ENCODE measurements at places on chromosomes 16 and 17.

GRCh38 chr16:7268182-7268581 lies 64.5 kb upstream of the RBFOX1 start:
- DNase-seq = peak; percentile 71

GRCh38 chr16:88560714-88561484 lies 9.3 kb upstream of the ZC3H18 start:
- DNase-seq = no peak

GRCh38 chr17:65434878-65435277 lies 126.6 kb downstream of the AXIN2 start:
- DNase-seq = no peak

DNA sequence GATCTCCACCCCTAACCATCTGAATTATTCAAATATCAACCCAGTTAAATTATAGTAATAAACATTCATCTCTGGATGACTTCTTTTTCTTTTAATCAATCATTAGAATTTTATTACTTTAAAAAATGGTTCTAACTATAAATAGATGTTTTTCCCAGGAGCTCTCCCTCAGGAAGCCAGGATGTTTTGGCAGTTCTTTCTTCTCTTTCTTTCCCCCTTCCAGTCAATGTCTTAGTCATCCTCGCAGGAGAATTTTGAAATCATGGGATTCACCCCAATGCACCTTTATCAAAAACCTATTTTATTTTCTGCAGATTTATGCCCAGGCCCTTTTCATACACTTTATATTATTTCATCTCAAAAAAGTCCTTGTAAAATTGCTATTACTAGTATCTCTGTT lies 711.6 kb downstream of the CDH11 start:
- no peak for DNase-seq

DNA sequence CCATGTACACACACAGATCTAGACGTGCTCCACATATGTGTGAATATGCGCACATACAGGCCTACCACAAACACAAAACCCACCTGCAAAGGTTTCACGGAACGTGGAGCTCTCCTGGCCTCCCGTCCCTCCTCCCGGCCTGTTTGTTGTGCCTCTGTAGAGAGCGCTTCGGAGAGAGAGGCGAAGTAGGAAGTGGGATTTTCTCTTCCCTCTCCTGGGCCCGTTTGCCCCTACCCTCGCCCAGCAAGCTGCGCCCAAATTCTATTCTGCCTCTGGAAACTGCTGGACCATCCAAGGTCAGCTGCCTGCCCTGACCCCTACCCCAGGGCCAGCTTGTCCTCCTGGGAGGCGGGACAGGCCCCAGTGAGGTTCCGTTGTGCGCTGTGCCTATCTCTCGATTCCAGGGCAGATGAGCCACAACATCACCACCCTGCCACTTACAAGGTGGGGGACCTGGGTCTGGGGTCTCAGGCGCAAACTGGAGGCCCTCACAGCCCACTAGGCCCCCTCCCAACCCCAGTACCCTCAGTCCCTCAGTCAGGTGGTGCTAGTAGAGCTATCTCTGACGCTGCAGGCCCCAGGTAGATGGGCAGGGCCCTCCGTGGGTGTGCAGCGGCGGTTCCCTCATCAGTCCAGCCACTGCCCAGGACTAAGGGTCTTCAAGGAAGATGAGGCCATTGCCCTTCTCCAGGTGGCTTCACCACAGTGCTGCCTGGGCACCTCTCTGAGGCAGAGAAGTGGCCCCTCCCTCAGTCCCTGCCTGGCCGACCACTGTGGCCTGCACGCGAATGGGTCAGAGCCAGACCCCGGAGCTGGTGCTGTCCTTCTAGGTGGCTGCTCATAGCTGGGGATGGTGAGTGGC lies 54.2 kb downstream of the BEAN1 start:
- no peak for DNase-seq

DNA sequence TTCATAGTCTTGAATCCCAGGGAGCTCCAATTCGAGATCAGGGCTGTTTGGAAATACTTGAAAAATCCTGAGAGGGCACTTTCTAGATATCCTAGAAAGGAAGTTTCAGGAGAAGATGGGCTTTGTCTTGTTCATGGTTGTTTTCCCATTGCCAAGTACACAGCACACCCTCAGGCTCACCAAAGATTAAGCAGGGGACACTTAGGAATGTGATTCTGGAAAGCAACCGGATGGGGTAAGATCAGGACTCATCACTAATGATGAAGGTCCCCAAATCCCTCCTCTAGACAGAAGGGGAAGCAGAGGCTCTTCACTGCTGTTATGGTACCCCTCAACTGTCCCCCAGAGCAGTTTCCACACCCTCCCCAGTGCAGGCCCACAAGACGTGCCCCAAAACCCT lies 40.7 kb downstream of the VAC14 start:
- no peak for DNase-seq

DNA sequence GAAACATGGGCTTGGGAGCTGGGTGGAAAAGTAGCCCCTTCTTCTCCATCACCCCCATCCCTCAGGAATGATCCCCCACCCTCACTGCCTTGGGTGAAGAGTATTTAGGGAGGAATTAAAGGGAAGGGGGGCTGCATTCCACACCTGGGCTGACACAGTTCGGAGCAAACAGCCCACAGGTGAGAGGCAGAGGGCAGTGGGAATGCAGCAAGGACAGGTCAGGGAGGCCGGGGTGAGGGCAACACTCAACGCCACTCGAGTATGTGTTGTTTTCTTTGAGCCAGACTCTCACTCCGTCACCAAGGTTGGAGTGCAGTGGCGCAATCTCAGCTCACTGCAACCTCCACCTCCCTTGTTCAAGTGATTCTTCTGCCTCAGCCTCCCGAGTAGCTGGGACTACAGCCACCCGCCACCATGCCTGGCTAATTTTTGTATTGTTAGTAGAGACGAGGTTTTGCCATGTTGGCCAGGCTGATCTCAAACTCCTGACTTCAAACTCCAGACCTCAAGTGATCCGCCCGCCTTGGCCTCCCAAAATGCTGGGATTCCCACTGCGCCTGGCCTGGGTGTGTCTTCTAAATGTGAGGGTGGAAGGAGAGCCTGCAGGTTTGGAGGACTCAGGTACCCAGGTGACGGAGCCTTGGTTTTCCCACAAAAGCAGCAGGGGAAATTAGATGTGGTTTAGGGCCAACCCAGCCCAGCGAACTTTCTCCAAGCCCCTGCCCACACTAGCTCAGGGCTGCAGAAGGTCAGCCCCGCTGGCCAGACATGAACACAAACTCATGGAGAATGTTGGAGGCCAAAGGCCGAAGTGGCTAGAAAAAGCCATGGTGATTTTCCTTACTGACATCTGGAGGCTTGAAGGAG lies 21.2 kb upstream of the ITGA3 start:
- no peak for DNase-seq

GRCh38 chr16:78743556-78743955 lies 644.1 kb downstream of the WWOX start:
- no peak for DNase-seq

DNA sequence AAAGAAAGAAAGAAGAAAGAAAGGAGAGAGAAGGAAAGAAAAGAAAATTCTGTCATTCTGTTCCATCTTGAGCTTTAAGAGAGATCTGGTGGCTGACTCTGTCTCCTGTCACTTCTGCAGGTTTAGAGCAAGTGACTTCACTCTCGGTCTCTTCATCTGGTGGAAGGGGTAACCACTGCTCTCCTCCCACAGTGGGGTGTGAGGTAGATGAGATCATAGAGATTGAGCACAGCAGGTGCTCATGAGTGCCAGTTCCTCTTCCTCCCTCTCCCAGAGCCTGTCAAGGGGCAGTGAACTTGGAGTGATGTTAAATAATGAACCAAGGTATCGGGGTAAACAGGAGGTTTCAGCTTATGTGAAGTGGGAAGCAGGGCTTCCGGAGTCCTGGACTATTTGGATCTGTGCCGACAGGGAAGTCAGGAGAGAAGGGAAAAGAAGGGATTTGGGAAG lies 47.7 kb downstream of the BEAN1 start:
- no peak for DNase-seq

DNA sequence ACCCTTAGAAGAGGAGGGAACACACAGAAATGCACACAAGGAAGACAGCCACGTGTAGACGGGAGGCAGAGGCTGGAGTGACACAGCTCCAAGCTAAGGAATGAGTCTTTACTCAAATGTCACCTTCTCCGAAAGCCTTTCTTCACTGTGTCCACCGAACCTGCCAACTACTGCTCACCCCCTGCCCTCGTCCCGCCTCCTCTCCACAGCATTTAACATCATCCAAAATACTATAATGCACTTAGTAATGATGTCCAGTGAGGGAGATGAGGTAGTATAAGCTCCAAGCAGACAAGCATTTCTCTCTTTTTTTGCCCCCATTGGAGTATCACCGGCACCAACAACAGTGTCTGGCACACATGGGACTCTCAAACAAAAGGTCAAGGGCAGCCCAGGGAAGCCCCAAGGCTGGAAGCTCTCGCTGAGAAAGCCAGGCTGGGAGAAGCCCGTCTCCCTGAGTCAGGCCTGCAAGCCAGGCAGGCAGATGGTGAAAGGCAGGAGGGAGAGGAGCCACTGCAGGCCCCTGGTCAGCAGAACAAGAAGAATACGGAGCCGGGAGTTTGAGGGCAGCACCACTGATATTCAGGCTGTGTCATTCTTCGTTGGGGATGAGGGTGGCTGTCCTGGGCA lies 25.9 kb downstream of the ZFHX3 start:
- no peak for DNase-seq

DNA sequence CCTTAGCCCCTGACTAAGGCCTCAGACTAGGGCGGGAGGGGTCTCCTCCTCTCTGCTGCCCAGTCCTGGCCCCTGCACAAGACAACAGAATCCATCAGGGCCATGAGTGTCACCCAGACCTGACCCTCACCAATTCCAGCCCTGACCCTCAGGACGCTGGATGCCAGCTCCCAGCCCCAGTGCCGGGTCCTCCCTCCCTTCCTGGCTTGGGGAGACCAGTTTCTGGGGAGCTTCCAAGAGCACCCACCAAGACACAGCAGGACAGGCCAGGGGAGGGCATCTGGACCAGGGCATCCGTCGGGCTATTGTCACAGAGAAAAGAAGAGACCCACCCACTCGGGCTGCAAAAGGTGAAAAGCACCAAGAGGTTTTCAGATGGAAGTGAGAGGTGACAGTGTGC lies 12.7 kb downstream of the CES3 start:
- no peak for DNase-seq

GRCh38 chr16:23692190-23692837 lies 13.6 kb downstream of the PLK1 start:
- no peak for DNase-seq

GRCh38 chr16:79261481-79261940 lies 339.0 kb downstream of the MAF start:
- peak; percentile 59 for DNase-seq

DNA sequence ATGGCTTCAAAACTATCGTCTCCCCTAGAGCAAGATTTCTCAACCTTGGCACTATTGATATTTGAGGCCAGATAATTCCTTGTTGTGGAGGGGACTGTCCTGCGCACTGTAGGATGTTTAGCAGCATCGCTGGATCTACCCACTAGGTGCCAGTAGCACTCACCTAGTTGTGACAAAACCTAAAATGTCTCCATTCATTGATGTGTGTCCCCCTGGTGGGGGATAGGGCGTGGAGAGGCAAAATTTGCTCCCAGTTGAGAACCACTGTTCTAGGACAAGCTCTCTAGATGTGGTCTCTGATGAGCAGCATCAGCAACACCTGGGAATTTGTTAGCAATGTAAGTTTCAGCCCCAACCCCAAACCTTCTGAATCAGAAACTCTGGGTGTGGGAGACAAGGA lies 259.0 kb downstream of the XYLT1 start:
- peak; percentile 18 for DNase-seq

- DNase-seq = no peak
These were observed 225.5 kb downstream of the STX8 start for GRCh38 chr17:9350080-9350479.

- DNase-seq = no peak
These were observed 31.2 kb downstream of the SREBF1 start for GRCh38 chr17:17805575-17805974.

DNA sequence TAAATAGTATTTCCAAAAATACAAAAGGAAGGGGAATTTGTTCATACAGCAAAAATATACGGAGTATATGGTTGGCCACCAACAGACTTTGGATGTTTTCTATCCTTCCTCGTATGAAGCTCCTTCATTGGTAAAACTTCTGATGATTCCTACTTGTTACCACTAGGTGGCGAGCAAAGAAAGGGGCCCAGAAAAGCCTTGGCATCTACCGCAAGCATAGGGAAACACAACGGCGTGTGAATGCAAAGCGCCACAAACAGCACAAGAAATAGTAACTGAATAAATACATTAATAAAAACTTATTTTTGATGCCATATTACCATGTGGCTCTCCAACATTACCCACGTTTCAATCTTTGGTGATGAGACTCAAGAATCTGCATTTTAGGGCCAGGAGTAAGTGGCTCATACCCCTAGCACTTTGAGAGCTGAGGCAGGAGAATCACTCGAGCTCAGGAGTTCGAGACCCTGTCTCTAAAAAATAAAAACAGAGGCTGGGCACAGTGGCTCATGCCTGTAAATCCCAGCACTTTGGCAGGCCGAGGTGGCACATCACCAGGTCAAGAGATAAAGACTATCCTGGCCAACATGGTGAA lies 34.5 kb downstream of the YWHAE start:
- peak; percentile 90 for DNase-seq

DNA sequence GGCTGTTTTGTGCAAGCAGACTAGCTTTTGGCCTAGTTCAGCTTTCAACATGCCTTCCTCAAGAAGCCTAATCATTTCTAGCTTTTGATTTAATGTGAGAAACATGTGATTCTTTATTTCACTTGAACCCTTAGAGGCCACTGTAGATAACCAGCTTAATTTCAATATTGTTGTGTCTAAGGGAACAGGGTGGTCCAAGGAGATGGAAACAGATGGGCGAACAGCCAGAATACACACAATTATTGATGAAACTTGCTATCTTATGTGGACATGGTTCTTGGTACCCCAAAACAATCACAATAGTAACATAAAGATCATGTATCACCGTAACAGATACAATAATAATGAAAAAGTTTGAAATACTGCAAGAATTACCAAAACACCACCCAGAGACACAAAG lies 4.8 kb downstream of the NPRL3 start:
- DNase-seq = no peak

DNA sequence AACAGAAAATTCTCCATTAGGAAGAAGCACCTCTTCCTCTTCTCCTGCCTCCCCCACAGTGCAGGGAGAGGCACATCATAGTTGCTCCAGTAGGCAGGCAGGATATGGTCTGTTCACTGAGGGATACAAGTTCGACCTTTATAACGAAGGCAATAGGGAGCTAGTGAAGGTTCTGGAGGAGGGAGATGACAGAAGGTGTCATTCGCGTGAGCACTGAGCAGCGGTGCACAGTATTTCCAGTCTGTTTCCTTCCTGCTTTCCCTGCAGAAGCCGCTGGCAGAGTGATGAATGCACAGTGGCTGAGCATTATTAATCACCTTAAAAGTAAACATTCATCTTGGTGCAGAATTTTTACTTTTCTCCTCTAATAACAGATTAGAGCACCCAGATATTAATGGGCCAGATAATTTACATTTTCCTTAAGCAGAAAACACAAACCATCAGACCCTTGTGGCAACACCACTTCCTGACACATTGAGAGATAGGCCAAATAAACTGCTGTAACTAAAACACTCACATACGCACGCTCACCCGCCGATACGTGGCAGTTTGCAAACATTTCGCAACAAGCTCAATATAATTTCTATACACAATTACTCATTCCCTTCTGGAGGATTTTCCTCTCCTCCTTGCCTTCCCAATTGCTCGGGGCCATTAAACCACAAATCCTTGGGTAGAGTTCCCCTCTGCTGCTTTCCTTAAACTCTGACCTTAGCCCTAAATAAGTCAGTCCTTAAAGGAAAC lies 69.5 kb downstream of the AIPL1 start:
- DNase-seq = no peak

GRCh38 chr17:39996800-39997199 lies 16.2 kb downstream of the PSMD3 start:
- no peak for DNase-seq

GRCh38 chr16:70483426-70483825 lies 29.0 kb downstream of the FCSK start:
- no peak for DNase-seq

GRCh38 chr16:17387256-17387655 lies 83.5 kb downstream of the XYLT1 start:
- DNase-seq = no peak

Data from SK-MEL-5 (cell line).